ENCODE measurements at places on chromosomes 12 and 14.

- DNase-seq, result no peak
Measured at GRCh38 chr12:129269756-129270495, 416.6 kb downstream of the GLT1D1 start.

DNA sequence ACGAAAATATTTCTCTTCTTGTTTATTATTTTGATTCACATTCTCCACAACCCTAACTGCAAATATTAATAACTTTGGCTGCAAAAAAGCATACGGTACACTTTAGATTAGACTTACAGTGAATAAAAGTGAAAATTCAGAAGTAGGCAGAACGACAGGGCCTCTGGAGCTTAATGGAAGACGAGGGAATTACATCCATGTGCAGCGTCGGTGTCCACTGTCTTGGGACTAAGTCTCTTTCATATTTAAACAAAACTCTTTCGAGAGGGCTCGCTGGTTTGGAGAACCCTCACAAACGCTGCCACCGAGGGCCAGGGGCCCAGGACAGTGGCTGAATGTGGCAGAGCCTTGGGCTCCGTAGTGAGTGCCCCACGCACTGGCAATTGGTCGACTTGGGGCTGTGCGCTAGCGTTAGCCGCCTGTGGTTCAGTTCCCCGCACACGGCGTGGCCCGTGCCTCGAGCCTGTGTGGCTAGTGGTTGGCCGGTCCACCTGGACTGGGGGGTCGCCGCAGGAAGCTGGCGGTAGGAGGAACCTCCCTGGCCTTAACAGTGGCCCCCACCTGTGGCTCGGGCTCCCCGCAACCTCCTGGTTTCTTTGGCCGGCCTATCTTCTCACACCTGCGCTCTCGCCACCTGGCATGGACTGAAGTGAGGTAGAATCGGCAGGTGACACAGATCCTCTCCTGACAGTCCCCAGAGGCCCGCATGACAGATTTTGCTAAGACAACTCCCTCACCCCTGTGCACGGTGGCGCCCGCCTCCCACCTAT is 739 bp upstream of the PAX9 start:
- peak; percentile 43 for DNase-seq

DNA sequence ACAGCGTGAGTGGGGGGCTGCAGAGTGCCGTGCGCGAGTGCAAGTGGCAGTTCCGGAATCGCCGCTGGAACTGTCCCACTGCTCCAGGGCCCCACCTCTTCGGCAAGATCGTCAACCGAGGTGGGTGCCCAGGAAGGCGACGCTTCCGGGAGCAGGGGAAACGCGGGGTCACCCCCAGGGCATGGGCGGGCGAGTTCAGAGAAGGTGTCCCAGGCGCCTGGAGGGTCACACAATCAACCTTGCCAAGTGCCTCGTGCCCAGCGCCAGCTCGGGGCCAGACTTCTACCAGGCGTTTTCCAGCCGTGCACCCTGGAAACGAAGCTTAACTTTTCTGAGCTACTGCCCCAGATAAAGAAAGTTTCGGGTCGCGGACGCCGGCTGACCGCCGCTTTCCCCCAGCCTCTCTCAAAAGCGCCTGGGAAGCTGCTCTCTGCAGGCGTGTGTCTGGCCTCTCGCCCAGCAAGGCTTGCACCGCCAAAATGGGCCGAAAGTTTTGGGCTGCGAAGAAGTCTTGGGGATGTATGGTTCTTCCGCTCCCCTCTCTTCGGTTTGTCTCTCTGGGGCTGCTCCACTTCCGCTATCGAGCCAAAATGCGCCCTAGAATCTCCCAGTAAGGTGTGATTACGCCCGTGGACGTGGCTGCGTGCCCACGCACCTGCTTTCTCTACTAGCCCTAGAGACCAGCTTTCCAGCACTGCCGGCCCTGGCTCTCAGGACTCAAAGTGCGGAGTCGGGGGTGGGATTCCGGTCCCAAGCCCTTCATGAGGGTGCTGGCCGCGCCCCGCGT is 1.7 kb downstream of the WNT1 start:
- no peak for DNase-seq

DNA sequence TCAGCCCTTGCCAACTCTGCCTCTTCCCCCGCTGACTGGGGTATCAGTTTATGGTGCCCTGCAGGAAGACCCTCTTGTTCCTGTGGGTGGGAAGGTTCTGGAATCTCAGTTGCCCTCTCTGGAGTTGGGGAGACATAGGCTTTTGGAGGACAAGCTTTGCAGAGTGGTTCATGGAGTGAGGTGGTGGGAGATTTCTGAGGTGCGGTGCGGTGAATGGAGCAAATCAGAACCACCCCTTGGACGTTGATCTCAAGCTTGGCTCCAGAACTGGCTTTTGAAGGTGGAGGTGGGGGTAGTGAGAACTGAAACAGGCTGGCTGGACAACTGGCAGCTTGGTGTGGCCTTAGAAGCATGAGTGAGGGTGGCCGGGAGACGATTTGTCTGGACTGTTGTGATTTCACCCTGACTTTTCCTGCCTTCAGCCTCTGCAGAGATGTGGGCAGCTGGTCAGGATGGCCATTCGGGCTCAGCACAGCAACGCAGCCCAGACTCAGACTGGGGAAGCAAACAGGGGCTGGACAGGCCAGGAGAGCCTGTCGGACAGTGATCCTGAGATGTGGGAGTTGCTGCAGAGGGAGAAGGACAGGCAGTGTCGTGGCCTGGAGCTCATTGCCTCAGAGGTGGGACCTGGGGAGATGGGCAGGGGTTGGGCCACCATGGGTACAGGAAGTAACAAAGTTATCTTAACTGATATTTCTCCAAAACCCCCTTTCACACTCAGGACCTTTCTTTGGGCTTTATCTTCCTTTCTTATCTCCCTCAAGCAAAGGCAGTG is 1.1 kb downstream of the SHMT2 start:
- no peak for DNase-seq

DNA sequence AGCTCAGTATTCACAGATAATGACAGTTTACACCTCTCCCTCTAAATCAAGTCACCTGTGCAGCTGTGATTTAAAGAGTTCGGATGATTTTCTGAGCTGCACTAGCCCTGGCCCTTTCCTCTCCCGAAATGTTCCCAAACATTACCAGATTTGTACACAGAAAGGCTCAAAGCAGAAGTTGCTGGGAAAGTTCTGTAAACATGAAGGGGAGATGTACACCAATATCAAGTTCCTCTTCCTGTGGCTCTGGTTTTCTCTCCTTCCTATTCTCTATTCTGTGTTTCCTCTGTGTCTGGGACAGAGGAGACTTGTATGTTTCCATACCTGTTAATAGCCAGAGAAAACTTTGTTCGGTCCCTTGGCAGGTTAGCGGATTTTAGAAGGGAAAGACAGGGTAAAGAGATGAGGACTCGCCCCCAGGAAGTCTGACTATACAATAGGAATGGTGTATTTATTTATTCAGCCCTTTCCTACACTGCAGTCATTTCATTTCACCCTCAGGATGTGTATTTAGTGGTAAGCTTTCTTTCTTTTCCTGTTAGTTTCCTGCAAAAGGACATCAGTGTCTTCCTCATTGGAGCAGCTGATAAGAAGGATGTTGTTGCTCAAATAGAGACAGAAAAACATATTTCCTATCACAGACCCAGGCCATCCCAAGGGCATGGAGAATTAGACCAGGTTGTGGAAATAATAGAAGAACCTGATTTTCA is 7.6 kb upstream of the NUMB start:
- DNase-seq, result no peak

- DNase-seq, result no peak
Measured at GRCh38 chr12:111444925-111445725, 39.4 kb downstream of the SH2B3 start.

GRCh38 chr12:108665608-108666202 is 32.0 kb upstream of the SELPLG start:
- DNase-seq, result no peak

- no peak for DNase-seq
Measured at GRCh38 chr12:123242116-123242904, 9.1 kb downstream of the MTRFR start.

GRCh38 chr12:109277899-109278762 is 31.0 kb downstream of the FOXN4 start:
- no peak for DNase-seq

Measured in Caco-2 (cell line).